ENCODE measurements at places on chromosomes 3 and 15. TPM values are rescaled to one million over a fixed set of nuclear protein-coding genes. Genes with fewer than 3 reads are reported as not detected.

The CYP8B1 gene
- total RNA-seq: not detected

The CD86 gene
- 1.8 TPM for total RNA-seq

The CELSR3 gene
- 30.4 TPM for total RNA-seq

The LIPH gene
- total RNA-seq: 0.46 TPM

The GOLGA8J gene
- 0.23 TPM for total RNA-seq

The CDHR4 gene
- total RNA-seq: 0.23 TPM

The ACTC1 gene
- total RNA-seq: 1.8 TPM

The MAGEL2 gene
- total RNA-seq: 13.8 TPM

The GPR27 gene
- total RNA-seq: 42.0 TPM

The C3orf62 gene
- total RNA-seq: 6.7 TPM

The SCN11A gene
- total RNA-seq: 0.46 TPM

The SLC30A4 gene
- 26.3 TPM for total RNA-seq

The GHRL gene
- total RNA-seq: not detected

The IL1RAP gene
- 11.5 TPM for total RNA-seq

The CHCHD6 gene
- total RNA-seq: 42.2 TPM

The MYRIP gene
- 13.8 TPM for total RNA-seq

The ADAM10 gene
- 66.2 TPM for total RNA-seq

The SAXO2 gene
- 14.8 TPM for total RNA-seq

The GASK1A gene
- total RNA-seq: 9.9 TPM

The CLDN16 gene
- total RNA-seq: 0.46 TPM

The NSMCE3 gene
- 14.5 TPM for total RNA-seq

The BFSP2 gene
- not detected for total RNA-seq

The CACNA2D2 gene
- total RNA-seq: 25.4 TPM

The PGBD4 gene
- 5.3 TPM for total RNA-seq

The CLCN2 gene
- 12.2 TPM for total RNA-seq

The TIMP4 gene
- total RNA-seq: 11.1 TPM

The UCN2 gene
- total RNA-seq: not detected

The HES1 gene
- 23.1 TPM for total RNA-seq

The SLC28A2 gene
- not detected for total RNA-seq

The SKOR1 gene
- total RNA-seq: 0.69 TPM

The MEF2A gene
- total RNA-seq: 70.8 TPM

The DZIP1L gene
- 14.3 TPM for total RNA-seq

The FES gene
- 6.0 TPM for total RNA-seq

The LRRC49 gene
- 133 TPM for total RNA-seq

The TM4SF4 gene
- total RNA-seq: 0.92 TPM

The CLDN1 gene
- total RNA-seq: 3.0 TPM

The THPO gene
- total RNA-seq: not detected

The MESP2 gene
- 0.92 TPM for total RNA-seq

The TMC3 gene
- 0.23 TPM for total RNA-seq

The KIF9 gene
- total RNA-seq: 12.5 TPM

The HTR3E gene
- total RNA-seq: not detected

The CHRM5 gene
- total RNA-seq: 10.6 TPM

The SLC22A13 gene
- 0.69 TPM for total RNA-seq

The ALS2CL gene
- total RNA-seq: 2.1 TPM

The P2RY12 gene
- total RNA-seq: 56.5 TPM

The ZBTB38 gene
- 128 TPM for total RNA-seq

The LARP6 gene
- 11.3 TPM for total RNA-seq

The MORC1 gene
- total RNA-seq: 0.23 TPM

The NOX5 gene
- total RNA-seq: 0.23 TPM

The DHFR2 gene
- total RNA-seq: 7.6 TPM

Data from diencephalon (tissue), 1 donor.